Left lobe of liver (tissue), 2 donors: ENCODE measurements at places on chromosomes 6 and 20. TPM values are rescaled to one million over a fixed set of nuclear protein-coding genes. Genes with fewer than 3 reads are reported as not detected.

NHLRC1 gene
- total RNA-seq, result 2.8 TPM

ALDH8A1 gene
- total RNA-seq, result 174 TPM

MYH7B gene
- 0.45 TPM for total RNA-seq

MLN gene
- not detected for total RNA-seq

PTGIS gene
- 20.3 TPM for total RNA-seq

VAPB gene
- 41.6 TPM for total RNA-seq

ARFGEF3 gene
- 0.18 TPM for total RNA-seq

ARHGAP40 gene
- total RNA-seq, result not detected

RIPOR3 gene
- total RNA-seq, result 20.1 TPM

CPNE5 gene
- total RNA-seq, result 0.25 TPM

GPR6 gene
- total RNA-seq, result not detected

RAET1E gene
- total RNA-seq, result not detected

TNFRSF6B gene
- 0.40 TPM for total RNA-seq

TMEM244 gene
- total RNA-seq, result not detected

NKX2-2 gene
- total RNA-seq, result not detected

PARD6B gene
- 10.9 TPM for total RNA-seq

NRN1 gene
- total RNA-seq, result 1.8 TPM

SLX4IP gene
- 3.0 TPM for total RNA-seq

OR2H2 gene
- not detected for total RNA-seq

OR12D3 gene
- total RNA-seq, result not detected

FNDC11 gene
- total RNA-seq, result not detected

CST5 gene
- not detected for total RNA-seq

HAO1 gene
- total RNA-seq, result 224 TPM

HRH3 gene
- not detected for total RNA-seq

DACT2 gene
- 1.5 TPM for total RNA-seq

WFDC12 gene
- not detected for total RNA-seq

MYBL2 gene
- 0.63 TPM for total RNA-seq

PNLDC1 gene
- 0.23 TPM for total RNA-seq

PSORS1C2 gene
- not detected for total RNA-seq

ANKRD66 gene
- not detected for total RNA-seq

RNF217 gene
- total RNA-seq, result 25.0 TPM

TMEM217 gene
- not detected for total RNA-seq

ZNF334 gene
- total RNA-seq, result 1.9 TPM

CLIC5 gene
- total RNA-seq, result 0.28 TPM

KATNA1 gene
- total RNA-seq, result 6.1 TPM

SASH1 gene
- 14.0 TPM for total RNA-seq

C2 gene
- total RNA-seq, result 451 TPM

TNF gene
- 0.68 TPM for total RNA-seq

PTK6 gene
- total RNA-seq, result 12.0 TPM

PDYN gene
- not detected for total RNA-seq

LGSN gene
- 1.0 TPM for total RNA-seq
